ENCODE measurements at places on chromosomes 5 and 9.
A peak's percentile ranks its signal among the peaks of the same experiment; 100 is the strongest.

- no peak for DNase-seq
These were observed 109.1 kb upstream of the TRPC7 start for GRCh38 chr5:136474466-136474865.

GRCh38 chr5:176469296-176469695 lies 21.1 kb downstream of the FAF2 start:
- no peak for DNase-seq

- DNase-seq: peak; percentile 96
These were observed 235.7 kb downstream of the CDK5RAP2 start for GRCh38 chr9:120344230-120344629.

GRCh38 chr9:127644146-127644827 lies 32.2 kb downstream of the STXBP1 start:
- DNase-seq: no peak

DNA sequence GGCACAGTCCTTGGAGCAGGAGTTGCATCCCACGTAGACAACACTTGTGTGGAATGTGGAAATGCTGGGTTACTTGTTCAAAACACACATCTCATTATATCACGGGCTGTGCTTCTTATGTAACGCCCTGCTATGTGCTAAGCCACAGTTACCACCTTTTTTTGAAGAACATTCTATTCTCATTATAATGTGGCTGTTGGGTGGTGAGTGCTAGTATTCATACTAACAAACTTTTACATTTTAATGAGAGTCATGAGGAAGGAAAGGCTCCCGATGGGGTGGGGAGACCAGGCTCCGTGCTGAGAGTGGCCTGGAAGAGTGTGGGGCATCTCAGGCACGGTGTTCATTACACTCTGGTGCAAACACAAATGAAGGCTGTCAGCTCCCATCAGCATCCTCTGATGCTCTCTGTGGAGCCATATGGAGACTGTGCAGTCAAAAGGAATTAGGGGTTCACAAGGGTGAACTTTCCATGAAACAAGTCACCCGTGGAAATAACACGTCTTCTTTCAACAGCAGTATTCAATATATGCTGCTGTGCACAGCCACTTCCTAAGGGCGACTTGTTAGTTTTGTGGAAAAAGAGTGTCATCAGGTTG lies 153.1 kb upstream of the RAPGEF1 start:
- DNase-seq: no peak

DNA sequence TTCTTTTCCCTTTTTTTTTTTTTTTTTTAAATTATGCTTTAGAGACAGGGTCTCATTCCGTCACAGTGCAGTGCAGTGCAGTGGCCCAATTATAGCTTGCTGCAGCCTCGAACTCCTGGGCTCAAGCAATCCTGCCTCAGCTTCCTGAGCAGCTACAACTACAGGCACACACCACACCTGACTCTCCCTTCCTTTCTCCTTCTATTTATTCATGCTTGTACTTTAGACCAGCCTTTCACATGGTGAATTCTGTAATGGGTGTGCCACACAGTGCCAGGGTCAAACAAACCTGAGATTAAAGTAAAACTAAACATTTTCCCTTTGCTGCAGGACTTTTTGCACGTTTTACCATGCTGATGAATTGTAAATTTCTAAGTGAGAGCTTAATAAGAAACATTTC lies 8.0 kb downstream of the SH3RF2 start:
- DNase-seq: no peak

DNA sequence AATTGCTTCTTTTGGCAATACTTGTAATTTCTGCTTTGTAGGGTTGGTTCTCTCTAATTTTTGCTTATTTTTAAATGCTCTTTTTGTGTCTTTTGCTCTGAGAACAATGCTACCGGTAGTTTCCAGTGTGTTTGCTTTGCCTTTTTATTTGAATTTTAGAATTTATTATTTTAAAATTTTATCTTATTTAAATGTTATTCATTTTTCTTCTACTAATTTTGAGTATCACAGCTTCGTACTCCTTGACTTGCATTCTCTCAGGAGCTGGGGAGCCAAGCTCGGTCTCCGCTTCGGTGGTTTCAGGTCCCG lies 45.9 kb downstream of the ANXA2R start:
- DNase-seq: peak; percentile 13

DNA sequence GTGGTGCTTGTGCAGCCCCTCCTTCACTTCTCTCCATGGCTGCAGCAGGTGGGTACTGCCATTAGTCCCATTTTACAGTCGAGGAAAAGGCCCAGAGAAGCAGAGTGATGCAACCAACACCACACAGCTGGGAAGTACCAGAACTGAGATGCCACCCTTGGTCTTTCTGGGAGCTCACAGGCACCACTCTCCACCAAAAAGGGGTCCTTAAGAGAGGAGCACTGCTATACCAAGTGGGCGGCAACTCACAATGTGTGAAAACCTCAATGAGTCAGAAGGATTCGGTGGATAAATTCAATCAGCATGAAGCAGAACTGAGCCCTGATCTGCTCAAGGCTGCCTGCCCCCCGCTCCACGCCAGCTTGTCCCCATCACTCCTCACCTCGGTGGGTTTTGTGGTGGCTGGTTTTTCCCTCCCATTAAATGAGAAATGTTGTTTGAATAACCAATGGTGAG lies 213.7 kb downstream of the FSTL4 start:
- DNase-seq: no peak

DNA sequence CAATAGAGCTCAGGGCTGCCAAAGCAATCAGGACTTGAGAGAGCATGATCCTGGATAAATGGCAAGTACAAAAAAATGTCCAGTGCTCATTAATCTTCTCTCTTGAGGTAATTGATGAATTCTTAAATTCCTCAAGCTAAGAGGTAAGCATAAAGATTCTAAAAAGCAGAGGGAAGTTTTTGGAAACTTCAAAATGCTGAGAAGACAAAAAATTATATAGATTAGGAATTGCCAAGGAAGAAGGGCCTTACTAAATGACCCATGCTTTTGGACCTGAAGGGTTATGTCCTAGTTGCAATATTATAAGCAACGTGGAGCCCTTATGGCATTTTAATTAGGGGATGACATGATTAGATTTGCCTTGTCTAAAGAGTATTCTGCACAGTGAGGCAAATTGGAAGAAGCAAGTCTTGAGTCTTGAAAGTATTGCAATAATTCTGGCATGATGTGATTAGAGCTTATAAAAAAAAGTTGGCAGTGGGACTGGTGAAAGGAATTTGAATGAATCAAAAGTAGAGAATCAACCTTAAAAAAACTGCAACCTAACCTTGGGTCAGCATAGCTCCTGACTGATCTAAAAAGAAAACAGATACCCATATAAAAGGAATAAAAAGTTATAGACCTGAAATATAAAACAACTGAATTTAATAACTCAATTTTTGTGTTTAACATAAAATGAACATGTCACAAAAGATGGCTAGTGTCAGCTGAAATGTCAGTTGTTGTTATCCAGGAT lies 323.8 kb upstream of the ARRDC3 start:
- DNase-seq: no peak

DNA sequence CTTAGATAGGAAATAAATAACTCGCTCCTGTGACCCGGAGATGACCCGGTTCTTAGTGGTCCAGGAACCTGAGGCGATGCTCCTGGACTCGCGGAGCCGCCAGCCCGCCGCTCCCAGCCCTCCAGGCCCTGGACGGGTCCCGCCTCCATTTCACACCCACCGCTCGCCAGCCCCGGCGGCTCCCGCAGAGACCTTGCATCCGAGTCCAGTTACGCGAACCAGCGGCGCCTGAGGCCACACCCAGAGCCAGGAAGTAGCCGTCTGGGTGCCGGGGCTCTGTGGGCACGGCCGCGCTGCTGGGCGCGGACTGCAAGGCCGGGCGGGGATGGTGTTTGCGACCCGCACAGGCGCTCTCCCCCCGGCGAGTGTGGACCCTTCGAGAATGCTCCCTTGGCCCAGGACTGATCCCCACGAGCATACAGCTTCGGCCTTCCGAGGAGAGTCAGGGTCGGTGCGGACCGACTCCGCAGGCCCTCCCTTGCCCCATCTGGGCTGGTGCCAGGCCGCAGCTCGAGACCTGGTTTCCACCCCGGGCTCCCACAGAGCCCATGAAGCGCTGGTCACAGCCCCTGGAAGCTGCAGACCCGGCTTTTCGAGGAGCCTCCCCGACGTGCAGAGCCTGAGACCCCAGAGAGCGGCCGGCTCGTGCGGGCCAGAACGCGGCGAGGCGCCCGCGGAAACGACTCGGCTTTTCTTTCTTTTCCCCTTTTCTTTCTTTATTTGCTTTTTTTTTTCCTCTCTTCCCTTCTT lies 5.2 kb upstream of the BARX1 start:
- DNase-seq: no peak
